ENCODE measurements at places on chromosomes 6 and 20. TPM values are rescaled to one million over a fixed set of nuclear protein-coding genes. Genes with fewer than 3 reads are reported as not detected.

DNA sequence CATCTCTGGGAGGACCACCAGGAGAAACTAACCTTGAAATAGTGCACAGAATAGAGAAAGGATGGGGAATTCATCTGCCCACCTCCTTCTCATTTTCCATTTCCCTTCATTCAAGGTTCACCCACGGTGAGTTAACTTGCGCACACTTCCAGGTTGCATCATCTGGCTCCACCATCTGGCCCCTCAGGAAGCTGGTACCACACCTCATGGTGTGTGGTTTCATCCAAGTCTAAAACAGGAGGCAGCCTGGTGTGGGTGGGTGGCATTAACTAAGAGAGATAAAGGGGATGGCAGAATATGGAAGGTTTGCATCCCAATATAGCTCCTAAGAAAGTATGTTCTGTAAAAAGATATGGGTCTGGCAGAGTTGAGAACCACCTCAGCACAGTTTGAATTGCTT is 3.8 kb downstream of the ZNF334 start:
- no peak for DNase-seq

DNA sequence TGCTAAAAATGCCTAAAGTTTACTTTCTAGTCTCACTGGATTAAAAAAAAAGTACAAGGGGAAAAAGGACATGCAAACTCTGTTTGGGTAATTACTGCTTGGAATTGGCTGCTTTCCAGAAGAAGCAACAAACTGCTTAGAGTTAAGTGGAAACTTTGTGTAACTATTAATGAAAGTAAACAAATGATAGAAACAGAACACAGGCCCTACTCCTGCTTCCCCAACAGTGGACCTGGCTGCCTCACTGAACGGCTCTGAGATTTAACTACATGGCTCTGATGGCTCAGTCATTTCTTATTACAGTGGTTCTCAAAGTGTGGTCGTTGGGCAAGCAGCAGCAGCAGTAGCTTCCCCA is 108.5 kb downstream of the MAN1A1 start:
- peak; percentile 51 for DNase-seq

- DNase-seq = no peak
Measured at GRCh38 chr6:5294392-5295211, 33.3 kb downstream of the FARS2 start.

- no peak for DNase-seq
Measured at GRCh38 chr20:23246717-23247664, 103.6 kb upstream of the NXT1 start.

DNA sequence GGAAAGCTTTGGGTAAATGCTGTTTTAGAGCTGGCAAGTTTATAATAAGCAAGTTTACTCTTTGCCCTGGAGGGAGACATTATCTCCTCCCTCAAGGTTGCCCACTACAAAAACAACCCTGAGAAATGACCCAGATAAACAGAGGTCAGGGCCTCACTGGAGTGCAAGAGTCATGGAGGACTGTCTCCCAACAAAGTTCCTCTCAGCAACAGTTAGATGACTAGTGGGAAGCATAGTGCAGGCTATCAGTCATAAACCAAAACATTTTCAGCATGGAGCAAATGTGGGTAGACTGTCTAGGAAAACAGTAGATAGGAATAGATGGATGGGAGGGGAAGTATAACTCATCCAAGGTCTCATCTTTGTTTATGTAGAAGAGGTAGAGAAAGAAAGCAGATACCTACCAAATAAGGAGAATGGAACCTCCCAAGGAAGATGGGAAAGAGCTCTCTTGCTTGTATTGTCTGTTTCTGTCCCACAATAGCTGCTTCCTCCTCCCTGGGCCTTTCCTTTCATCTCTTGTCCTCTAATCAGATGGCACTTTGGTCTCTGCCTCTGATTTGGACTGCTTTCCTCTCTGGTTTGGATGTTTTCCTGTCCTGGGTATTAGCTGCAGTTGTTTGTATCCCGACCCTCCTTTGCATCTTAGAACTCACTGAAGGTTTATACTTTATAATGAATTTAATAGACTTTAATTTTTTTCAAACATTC is 95.4 kb downstream of the WASF1 start:
- DNase-seq = no peak

DNA sequence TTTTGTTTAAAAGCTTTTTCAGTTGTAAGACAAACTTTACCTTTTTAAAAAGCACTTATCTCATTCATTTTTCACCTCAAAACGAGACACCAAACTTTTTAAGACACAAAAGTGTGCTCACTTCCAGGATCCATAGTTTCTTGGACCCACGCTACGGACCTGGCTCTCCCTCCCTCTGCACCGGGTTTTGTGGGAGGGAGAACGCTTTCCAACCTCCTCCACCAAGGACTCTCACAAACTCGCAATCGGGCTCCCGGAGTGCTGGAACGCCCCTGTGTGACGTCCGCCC is 436 bp downstream of the CAGE1 start:
- DNase-seq = no peak

GRCh38 chr20:58649288-58650180 is 1.5 kb upstream of the STX16 start:
- DNase-seq = no peak

GRCh38 chr6:5204376-5204775 is 56.4 kb downstream of the LYRM4 start:
- no peak for DNase-seq

DNA sequence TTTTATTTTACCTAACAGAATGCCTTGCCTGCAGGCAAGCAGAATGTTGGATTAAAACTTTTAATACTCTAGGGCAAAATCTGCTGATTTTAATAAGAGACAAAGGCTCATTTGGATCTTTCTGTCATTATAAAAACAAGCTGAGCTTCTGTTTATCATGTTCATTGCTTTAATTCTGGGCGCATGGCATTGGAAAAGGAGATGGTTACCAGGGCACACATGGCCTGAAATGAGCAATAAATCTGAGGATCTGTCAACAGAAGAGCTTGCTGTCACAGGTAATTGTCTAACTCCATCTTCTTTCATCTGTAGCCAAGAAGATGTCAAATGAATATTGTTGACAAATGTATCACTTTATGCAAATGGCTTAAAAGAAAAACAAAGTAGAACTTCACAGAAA is 439.6 kb downstream of the DOK5 start:
- DNase-seq = no peak

- no peak for DNase-seq
Measured at GRCh38 chr6:133814797-133815196, 74.1 kb upstream of the TCF21 start.

GRCh38 chr6:21871831-21872230 is 278.3 kb downstream of the SOX4 start:
- DNase-seq = no peak

GRCh38 chr6:3825851-3826581 is 23.2 kb upstream of the FAM50B start:
- peak; percentile 86 for DNase-seq

Gene LINC00237
- polyA plus RNA-seq = 0.29 TPM

Gene KCNQ2
- polyA plus RNA-seq = 2.6 TPM

Gene PTCRA
- polyA plus RNA-seq = not detected

- no peak for DNase-seq
Measured at GRCh38 chr6:137473598-137473997, 20.6 kb downstream of the OLIG3 start.

- DNase-seq = no peak
Measured at GRCh38 chr6:159939591-159940016, 29.3 kb upstream of the IGF2R start.

GRCh38 chr20:44646641-44647274 is 4.7 kb downstream of the ADA start:
- DNase-seq = no peak

DNA sequence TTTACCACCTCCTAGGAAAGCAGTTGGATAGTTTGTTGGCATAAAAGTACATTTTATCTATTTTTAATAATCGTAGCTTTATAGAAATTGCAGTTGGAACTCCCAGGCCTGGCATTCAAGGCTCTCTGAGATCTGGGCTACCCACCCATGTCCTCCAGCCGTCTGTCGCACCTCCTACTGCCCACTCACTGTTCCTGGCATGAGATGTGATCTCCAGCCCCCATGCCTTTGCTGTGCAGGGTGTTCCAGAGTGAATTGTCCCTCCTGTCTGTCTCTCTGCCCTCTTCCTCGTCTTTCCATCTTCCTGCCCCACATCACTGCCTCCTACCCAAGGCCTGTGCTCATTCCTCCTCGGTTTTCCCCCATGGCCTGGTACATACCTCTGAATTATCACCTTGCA is 50.7 kb downstream of the PTPN1 start:
- DNase-seq = no peak

- DNase-seq = no peak
Measured at GRCh38 chr20:62067547-62068260, 2.0 kb upstream of the TAF4 start.

Gene CALHM4
- not detected for polyA plus RNA-seq

GRCh38 chr6:120290964-120291363 is 941.4 kb upstream of the MAN1A1 start:
- no peak for DNase-seq

GRCh38 chr6:27865850-27866356 is 46.3 kb downstream of the OR2B2 start:
- DNase-seq = peak; percentile 45

- DNase-seq = no peak
Measured at GRCh38 chr6:42511803-42512422, 51.9 kb upstream of the UBR2 start.

DNA sequence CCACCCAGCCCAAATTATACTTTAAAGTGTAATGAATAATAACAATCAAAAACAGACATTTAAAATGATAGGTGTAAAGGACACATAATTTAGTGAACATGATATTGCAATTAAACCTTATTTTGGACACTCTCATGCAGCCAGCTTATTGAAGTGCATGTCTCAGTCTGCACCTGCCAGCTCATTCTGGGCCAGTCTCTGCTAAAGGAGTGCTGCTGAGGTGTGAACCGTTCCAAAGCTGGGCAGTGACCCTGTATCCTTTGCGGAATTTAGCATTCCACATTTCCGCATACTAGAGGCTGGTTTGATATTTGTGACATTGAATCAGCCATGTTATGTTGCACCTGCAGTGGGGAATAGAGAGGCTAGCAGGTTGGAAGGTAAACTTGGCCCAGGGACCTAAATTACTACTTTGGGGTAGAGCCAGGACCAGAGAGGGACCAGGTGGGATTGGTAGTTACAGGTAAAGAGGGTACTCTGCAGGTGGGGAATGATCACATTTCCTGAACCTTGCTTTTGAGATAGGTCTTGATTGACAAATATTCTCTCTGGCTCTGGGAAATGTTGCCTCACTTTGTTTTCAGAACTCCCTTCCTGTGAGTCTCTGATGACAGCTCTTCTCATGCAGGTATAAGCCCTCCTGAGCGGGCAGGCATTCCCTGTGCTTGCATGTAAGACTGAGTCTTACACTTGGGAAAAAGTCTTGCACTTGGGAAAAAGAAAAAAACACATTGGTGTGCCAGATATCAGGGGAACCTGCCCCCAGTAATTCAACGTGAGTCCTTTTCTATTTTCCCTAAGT is 26.2 kb downstream of the TULP4 start:
- DNase-seq = no peak

DNA sequence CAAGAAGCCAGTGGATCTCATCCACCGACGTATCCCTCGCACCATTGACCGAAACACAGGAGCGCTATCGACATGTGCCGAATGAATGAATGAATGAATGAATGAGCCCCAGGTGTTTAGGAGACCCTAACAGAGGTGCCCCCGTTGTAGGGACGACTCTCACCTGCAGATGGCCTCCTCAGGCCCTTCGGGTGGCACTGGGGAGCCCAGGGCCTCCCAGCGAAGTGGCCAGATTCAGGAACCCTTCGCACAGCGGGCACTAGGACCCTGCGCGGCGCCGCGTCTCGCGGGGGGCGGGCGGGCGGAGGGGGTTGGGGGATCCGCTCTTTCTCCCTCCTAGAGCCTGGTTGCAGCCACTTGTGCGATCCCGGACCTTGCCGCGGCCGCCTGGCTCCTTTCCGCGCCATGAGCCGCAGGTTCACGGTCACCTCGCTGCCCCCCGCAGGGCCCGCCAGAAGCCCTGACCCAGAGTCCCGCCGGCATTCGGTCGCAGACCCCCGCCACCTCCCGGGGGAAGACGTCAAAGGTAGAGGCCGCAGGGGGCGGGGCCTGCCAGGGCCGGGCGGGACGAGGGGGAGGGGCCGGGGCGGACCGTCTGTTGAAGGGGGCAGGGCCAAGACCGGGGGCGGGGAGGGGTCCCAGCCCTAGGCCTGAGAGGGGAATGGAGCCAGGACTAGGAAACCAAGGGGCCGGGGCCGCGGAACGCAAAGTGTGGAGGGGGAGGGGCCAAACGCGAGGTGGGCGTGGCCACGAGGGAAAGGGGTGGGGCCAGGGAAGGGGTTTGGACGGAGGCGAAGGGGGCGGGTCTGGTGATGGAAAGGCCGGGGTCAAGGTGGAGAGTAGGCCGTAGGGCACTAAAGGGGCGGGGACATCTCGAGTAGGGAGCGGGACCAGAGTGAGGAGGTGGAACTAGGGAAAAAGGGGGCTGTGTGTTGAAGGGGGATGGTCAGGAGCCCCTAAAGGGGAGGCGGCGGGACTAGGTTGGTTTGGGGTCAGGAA is 7.4 kb upstream of the SLC12A5 start:
- DNase-seq = no peak

Gene CRISP3
- 0.09 TPM for polyA plus RNA-seq

DNA sequence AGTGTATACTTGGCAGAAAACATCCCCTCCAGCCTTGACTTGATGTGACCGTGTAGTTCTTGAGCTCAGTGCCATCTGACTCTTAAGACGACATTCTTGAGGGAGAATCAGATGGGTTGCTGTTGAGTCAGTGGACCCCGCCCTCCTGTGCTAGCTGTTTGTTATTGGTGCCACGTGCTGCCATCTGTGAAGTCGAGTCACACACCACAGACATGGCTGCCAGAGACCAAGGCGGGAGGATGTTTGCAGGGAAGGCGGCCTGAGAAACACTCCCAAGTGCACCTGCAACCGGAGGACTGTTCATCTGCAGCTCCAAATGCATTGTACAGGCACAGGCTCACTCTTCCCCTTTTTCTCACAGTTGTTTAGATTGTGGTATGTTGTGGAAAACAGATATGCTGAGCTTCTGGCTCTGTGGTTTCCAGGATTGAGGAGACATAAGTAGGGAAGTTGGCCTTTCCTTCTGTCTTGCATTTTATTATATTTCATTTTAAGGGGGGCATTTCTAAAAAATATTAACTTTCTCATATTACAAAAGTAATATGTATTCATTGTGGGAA is 345.3 kb upstream of the ZFP64 start:
- no peak for DNase-seq

GRCh38 chr6:70985156-70985555 is 28.3 kb upstream of the B3GAT2 start:
- DNase-seq = no peak

Gene SIRPG
- not detected for polyA plus RNA-seq

Gene AGER
- polyA plus RNA-seq = 7.4 TPM

- no peak for DNase-seq
Measured at GRCh38 chr6:112522587-112522986, 175.5 kb downstream of the RFPL4B start.

- DNase-seq = no peak
Measured at GRCh38 chr6:110769923-110770322, 45.3 kb downstream of the CDK19 start.
